ENCODE measurements at places on chromosomes 16 and 17.

DNA sequence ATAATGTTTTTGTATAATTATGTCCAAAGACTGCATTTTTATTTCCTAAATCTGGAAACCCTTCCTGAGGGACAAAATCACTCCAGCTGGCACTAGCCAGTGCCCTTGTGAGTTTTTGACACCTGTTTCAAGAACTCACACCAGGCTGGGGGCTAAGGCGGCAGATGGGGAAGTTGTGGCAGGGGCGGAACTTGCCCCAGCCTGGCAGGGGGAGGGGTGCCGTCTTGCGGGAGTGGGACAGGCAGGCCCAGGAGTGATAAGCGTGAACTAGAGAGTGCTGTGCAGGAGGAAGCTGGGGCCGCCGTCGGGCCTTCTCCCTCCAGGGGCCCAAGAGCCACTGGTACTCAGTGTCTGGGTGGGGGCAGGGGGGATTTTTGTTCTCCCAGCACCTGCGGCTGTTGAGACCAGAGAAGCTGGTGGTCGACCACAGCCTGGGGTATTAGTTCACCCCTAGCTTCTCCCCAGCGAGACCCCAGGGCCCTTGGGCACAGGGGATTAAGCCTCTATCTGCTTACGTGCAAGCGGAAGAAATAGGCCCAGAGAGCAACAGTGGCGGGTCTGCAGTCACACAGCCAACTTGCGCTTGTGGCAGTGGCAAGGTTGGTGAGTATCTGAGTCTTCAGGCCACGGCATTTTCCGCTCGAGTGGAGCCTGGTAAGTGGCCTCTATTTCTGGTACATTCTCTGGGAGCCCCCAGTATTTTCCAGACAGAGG is 40.2 kb upstream of the PLCG2 start:
- no peak for DNase-seq

GRCh38 chr16:72295914-72296313 is 124.0 kb upstream of the PMFBP1 start:
- no peak for DNase-seq

GRCh38 chr16:57747496-57747895 is 11.9 kb downstream of the KATNB1 start:
- no peak for DNase-seq

DNA sequence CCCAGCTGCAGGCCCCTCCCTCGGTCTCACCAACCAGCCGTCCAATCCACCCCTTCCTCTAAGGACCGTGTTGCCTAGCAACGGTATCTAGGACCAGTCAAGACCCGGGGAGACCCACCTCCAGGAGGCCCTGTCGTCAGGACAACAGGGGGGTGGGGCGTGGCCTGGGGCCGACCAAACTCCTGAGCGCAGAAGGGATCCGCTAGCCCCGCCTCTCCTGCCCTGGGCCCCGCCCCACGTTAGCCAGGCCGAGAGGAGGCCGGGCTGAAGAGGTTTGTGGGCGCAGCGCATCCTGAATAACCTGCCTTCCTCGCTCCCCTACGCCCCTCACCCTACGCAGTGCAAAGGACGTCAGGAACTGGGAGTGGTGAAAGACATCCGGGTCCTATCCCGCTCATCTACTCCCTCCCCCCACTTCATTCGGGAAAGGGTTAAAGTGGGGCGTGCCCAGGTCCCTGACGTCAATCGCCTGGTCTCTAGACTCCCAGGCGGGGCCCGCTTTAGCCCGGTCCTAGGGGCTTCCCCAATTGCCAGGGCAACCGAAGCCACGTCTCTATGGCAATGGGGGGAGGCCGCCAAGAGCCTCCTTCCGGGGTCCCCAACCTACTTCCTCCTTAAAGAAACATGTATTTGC is 14.7 kb downstream of the DLG4 start:
- peak; percentile 95 for DNase-seq

DNA sequence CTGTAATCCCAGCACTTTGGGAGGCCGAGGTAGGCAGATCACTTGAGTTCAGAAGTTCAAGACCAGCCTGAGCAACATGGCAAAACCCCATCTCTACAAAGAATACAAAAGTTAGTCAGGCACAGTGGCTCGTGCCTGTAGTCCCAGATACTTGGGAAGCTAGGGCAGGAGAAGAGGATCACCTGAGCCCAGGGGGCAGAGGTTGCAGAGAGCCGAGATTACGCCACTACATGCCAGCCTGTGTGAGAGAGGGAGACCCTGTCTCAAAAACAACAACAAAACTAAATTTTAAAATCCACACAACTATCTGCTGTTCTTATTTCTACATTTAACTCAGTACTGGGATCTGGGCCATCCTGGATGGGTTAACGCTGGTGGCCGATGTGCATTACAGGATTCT is 41.2 kb upstream of the ARL6IP1 start:
- no peak for DNase-seq

DNA sequence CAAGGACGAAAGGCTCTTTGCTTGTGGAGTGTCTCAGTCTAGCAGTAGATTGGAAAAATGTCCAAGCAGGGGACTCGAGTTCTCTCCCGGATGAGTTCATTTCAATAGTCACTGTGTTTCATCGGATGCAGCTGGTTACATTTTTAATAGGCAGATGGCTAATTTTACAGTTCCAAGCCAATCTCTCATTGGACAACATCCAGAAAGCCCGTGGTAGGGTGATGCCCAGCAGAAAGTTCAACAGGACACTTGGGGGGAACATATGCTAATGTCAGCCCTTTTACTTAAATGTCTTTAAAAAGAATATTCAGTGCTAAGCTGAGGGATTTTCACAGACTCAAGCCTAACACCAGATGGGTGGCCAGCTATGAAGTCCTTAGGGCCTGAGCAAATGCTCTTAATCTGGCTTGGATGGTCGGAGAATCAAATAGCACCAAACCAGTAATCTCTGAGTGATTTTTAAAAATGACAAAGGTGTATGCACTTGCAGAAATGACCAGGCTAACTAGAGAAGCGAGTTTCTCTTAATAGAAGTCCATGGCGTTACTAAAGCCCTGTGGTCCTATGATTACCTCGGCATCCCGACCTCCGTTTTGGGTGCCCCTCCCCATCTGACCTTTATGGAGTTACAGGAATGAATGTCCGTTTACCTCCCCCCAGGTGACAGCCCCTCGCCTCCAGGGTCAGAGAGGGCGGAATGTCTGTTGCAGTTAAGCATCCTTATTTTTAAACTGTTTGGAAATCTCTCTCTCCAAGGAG is 289.2 kb upstream of the SALL1 start:
- no peak for DNase-seq

- no peak for DNase-seq
Measured at GRCh38 chr16:88769617-88770460, 15.2 kb downstream of the PIEZO1 start.

DNA sequence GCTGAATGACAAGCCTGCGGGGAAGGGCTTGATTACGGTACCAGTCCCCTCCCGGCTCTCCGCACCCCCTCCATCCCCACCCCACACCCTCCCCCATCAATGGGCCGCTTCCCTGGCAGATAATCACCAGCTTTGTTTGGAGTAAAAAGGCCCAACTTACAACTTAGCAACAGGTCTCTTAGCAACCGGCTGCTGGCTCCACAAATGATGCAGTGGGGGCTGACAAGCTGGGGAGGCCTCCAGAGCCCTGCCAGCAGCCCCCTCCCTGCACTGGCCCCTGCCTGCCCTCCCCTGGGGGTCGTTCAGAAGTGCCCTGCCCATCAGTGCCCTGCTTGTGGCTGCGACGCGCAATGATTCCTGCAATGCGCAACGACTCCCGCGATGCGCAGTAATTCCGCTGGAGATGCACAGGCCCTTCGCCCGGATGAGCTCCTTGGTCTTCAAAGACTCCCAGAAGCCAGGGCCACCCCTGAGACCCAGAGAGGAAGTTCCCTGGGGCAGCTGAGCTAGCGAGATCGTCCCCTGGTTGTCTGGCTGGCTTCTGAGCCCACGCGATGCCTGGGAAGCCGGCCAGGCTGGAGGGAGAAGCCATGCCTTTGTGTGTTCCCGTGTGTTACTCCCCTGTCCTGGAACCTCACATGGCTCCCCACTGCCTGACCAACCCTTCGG is 23.3 kb downstream of the CPNE2 start:
- no peak for DNase-seq

All from T-helper 2 cell (primary cell).